Stimulated activated CD4-positive, alpha-beta T cell treated with anti-CD3 and anti-CD28 coated beads, TNF-alpha, amount 100 ng/mL, for 4 hours (primary cell): ENCODE measurements at places on chromosomes 5 and 9.
A peak's percentile ranks its signal among the peaks of the same experiment; 100 is the strongest.

DNA sequence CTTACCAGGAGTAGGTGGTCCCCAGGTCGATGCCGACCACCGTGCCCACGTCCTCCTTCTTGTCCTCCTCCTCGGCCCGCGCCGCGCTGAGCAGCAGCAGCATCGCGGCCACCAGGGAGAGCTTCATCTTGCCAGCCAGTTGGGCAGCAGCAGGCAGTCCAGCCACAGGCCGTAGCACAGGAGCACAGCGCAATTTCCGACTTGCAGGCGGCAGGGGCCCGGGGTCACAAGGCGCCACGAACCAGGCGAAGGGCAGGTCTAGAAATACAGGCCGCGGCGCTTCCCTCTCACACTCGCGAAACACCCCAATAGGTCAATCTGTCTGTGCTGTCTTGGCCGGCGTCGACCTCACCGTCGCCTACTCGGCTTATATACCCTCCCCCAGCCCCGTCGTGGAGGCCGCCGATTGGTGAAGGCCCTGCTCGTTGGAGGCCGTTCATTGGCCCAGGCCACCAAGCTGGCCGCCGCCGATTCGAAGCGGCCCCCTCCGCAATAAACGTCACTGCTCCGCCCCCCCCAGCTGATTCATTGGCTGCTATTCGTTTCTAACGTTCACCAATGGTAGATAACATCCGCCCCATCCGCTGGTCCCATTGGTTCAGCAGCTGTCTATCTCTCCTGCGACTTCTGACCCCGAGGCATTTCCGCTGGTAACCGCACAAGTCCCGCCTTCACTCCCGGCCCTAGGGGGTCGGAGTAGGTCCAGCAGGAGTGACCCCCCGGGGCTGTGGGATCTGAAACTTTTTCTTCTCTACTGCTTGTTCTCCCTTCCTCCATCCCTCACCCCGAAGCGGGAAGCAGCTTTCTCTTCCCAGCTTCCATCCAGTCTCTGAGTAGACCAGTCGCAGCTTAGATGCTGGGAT lies at the start of gene HSPA5:
Gene HSPA5, minus strand, starts transcription at position 344 of the 863 bp plus-strand sequence. Its CDS starts 217 bp downstream, at position 127.
- peak; percentile 98 for DNase-seq

DNA sequence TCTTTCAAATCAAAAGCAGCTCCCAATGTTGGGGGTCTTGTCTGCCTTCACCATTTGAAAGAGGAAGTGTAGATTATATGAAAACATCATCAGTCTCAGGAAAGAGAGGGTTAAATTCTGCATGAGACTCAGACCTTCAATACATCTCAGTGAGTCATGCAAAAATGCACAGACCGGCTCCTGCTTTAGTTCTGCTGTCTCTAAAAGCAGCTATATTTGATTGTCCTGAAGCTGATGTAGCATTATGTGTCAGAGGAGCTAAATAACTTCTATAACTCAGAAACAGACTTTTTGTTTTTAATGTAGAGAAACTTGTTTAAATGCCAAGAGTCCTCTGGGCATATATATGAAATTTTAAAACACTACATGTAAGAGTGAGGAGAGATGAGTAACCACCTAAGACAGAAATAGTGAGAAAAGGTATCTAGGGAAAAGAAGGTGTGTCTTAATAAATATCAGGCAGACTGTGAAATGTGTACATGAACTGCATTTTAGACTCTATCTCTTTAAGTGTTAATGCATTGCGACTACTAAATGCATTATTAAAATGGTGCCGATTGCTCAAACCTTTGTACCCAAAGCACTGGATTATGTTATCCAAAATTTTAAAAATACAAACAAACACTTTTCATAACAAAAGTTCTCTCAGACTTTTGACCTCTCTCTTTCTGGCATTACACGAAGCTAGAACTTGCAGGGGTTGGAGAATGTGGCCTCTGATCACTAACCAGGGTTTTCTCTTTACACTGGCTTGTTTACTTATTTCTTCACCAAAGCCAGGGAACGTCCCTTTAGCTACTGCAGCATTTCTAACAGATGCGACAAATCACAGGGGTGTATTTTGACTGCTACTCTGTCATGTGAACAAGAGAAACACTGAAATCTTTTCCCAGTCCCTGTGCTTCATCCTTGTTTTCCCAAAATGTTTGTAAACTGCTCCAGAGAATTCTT lies 302.3 kb downstream of the ARL15 start:
- DNase-seq = no peak

- no peak for DNase-seq
Measured at GRCh38 chr9:98373609-98374008, 118.2 kb upstream of the TBC1D2 start.

- no peak for DNase-seq
Measured at GRCh38 chr9:86304236-86304730, 21.9 kb upstream of the ISCA1 start.

- DNase-seq = no peak
Measured at GRCh38 chr5:111810112-111810511, 53.1 kb upstream of the NREP start.

GRCh38 chr9:111621895-111622480 lies 9.1 kb upstream of the DNAJC25 start:
- DNase-seq = no peak

DNA sequence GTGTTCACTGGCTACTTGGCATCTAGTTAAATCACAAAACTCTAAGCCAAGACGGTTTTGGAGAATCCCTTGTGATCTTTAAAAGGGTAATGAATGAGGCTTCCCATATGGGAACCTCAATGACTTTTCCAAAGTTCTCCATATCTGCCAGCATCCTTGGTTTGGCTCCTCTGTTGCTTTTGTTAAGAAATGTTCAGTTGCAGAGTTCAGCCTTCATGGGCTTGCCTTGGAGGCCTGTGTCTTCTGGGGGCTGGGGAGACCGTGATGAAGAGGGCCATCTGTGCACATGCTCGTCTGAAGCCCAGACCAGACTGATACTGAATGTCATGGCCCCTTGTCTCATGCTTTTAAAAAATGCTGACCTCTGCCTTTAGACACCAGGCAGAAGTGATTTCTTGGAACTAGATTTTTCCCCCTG lies 84.3 kb downstream of the RAI14 start:
- no peak for DNase-seq

DNA sequence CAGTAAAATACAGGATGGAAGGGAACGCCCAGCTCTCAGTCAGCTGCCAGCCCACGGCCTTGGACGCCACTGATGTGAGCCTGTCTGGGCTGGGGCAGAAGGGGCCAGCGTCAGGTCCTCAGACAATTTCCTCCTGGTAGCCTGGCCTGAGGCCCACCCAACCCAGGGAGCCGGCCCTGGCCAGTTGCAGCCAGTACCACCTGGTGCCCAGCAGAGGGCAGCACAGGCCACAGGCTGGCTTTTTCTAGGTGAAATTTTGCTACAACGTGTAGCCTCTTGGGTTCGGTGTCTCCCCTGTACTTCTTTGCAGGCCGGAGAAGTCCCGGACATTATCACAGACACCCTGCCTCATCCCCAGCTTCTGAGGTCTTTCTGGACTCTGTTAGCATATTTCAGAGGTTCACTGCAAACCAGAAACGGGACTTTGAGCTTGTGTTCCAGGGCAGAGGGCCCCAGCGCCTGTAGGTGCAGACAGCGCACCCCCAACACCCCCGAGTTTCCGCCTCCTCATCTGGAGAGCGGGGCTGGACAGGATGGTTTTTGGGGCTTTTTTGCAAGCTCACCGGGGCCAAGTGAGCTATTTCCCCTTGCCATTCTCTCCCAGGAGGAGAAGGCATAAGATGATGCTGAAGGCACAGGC lies 45.9 kb upstream of the KCNMB1 start:
- DNase-seq = peak; percentile 25

GRCh38 chr9:135523521-135524129 lies 2.4 kb downstream of the LCN1 start:
- no peak for DNase-seq

DNA sequence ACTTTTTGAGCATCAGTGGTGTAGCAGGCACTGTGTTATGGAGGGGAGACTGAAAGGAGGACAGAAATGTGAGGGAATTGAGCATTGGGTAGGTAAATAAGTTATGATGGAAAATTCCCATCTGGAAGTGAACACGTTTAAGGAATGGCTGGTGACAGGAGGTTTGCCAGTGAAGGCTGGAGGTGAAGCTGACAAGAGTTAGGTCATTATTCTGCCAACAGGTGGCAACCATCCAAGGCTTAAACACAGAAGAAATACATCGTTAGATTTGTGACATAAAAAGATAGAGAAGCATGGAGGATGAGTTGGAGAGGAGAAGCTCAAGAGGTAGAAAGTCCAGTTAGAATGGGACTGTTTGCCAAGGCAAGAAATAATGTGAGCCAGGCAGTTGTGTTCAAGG lies 455.3 kb upstream of the SGCD start:
- DNase-seq = no peak

DNA sequence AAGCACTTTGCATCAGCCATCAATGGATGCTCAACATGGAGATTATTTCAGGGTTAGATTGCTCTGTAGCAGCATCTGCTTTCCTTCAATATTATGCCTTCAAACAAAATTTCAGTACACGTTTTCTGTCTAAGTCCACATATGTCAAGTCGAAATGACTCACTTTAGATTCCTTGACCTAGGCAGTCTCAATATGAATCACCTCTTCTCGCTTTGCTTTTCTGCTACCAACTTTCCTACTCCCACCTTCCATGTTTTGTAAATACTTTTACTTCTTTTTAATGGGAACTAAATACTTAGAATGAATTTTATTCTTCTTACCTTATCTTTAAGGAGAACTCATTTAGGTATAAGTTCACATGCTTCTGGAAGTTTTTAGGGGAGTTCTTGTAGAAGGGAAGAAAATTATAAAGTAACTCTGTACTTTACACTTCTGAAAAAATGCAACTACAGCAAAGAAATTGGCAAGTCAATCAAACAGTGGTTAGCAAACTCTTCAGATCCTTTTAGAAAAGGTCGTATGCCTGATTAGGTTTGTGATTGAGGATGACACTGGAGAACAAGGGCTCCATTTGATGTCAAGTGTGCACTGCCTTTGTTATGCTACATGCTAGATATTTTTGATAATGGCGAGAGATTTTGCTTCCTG lies 478.5 kb upstream of the SMARCA2 start:
- no peak for DNase-seq

- no peak for DNase-seq
Measured at GRCh38 chr5:74375271-74375670, 265.3 kb downstream of the ENC1 start.

GRCh38 chr5:135822959-135823358 lies 11.5 kb upstream of the SLC25A48 start:
- no peak for DNase-seq

- DNase-seq = no peak
Measured at GRCh38 chr9:78133751-78134150, 102.1 kb upstream of the CEP78 start.

DNA sequence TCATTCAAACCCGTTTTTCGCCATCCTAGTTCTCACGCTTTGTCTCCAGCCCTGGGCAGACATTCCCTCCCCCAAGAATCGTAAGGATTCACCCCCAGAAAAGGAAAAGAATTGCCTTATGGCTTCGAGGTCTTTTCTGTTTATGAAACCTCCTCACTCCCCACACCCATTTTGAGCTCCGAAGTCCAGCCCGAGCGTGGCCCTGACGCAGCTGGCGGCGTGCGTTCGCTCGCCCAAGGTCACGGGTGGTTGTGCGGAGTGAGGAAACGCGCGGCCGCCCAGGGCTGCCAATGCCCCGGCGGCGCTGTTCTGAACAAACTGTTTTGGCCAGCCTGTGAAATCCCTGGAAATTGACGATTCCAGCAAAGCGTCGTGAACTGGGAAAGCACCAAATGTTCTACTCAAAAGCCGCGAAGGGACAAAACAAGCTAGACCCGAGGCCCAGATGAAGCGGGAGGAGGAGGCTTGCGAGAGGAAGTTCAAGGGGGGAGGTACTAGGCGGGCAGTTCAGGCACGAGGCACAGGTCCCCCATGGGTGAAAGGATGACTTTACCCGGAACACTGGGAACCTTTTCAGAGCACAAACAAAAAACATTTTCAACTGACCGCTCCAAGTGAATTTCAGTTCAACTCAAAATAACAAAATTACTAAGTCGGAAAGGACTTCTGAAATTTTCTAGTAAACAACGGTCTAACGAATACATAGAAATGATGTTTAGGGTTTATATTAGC lies 683 bp upstream of the ZFAND5 start:
- DNase-seq = peak; percentile 32

- no peak for DNase-seq
Measured at GRCh38 chr5:25414742-25415141, 770.0 kb upstream of the CDH10 start.

- DNase-seq = no peak
Measured at GRCh38 chr9:89179540-89179894, 899 bp upstream of the SHC3 start.

- no peak for DNase-seq
Measured at GRCh38 chr9:684941-685340, 156.6 kb upstream of the DMRT1 start.

DNA sequence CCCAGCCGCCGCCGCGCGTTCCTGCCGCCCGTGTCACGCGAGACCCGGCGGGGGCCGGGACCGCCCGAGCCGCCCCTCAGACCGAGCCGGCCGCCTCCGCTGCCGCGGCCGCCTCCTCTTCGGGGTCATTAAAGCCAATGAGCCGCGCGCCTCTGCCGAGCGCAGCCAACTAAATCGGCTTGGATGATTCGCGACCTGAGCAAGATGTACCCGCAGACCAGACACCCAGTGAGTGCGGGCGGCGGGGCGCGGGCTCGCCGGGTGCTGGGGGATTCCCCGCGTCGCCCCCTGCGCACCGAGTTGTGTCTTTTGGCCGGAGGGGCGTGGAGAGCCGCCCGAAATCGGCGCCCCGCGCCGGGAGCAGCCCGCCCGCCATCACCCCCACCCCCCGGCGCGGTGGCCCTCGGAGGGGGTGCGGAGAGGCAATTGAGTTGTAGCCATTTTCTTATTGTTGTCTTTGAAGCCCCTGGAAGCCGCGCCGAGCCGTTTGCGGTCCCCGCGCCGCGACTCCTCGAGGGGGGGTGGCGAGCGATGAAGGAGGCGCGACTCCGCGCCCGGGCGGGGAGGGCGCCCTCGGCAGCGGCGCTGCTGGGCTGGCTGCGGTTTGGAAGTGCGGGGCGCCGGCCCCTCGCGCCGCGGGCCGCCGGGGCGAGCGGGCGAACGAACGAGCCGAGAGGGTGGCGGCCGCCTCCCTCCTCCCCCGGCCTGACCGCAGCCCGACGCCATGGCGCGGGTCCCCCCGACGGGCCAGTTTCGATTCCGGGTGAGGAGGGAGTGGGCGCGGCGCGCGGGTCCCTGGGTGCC lies 1.0 kb downstream of the TLE4 start:
- peak; percentile 31 for DNase-seq

- no peak for DNase-seq
Measured at GRCh38 chr5:759781-760362, 24.7 kb downstream of the ZDHHC11B start.

DNA sequence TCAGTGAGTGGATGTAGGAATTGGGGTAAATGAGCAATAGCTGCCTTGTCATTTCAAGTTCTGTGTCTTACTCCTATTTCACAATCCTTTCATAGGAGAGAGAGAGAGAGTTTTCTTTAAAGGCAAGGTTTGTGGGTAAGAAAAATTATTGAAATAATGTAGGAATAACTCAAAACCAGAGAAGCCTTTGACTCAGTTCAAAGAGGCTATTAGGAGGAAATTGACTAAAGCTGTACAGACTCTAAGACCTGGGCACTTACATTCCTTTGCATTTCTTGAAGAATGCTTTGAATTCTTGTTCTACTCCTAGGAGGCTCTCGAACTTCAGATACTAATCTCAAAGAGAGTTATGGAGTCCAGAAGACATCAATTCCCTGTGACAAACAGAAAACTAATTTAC lies 257.1 kb downstream of the FBXL7 start:
- no peak for DNase-seq
